Stimulated activated CD8-positive, alpha-beta memory T cell treated with anti-CD3 and anti-CD28 coated beads, Interleukin-7, amount 100 ng/mL, for 48 hours (primary cell): ENCODE measurements at places on chromosomes 6 and 20.
A peak's percentile ranks its signal among the peaks of the same experiment; 100 is the strongest.

- no peak for DNase-seq
Measured at GRCh38 chr6:22067122-22067521, 229.7 kb downstream of the PRL start.

DNA sequence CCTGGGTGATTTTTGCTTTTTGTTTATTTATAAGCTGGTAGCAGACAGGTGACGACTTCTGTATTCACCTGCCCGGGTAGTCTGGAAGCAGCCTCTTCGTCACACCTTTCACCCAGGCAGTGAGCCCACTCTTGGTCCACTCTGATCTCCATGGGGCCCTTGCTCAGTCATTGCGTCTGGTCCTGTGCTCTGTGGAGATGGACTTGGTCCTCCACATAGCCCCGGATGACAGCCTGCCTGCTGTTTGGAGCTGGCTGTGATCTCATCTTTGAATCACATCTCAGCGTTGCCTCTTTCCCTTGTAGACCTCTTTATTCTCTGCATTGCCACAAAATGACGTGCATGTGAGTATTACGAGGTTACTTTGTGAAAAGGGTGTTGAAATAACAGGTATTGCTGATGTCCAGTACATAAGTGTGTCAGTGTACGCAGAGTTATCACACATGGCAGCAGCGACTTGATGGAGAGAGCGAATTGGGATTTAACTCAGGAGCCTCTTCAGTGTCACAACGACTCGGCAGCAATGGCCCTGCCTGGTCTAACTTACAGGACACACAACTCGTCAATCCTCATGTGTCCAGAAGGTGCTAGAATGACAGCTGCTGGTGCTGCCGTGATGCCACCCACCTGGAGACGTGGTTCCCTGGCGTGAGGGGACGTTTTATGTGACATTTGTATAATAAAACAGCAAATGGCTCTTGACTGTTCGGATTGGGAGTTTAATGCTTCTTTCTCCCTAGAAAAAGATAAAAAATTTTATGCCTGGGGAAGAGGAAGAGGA, 24.2 kb upstream of the FRMD1 start:
- DNase-seq, result no peak

GRCh38 chr6:121733234-121733633, 297.8 kb downstream of the GJA1 start:
- DNase-seq, result no peak

DNA sequence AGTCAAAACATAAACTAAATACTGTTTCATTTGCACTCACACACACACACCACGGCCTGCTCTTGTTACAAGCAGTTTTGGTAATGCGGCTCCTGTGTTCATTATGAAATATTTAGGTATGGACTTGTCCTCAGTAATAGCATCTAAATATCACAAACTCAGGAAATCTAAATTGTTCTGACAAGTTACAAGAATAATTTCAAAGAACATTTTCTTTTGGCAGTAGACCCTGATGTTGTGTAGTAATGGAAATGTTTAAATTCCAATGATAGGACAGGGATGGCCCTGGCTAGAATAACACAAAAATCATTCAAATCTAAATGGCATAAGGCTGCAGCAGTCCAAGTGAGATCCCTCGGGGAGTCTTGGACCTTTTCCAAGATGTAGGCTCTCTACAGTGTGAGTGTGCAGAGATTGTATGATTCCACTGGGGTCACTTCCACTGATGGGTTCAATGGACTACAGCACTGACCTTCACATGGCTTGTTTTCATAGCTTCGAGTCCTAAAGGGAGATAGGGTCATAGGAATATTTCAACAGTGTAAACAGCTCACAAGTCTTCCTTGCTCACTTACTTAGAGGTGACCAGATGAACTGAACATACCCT, 210.6 kb upstream of the PLCB4 start:
- DNase-seq, result no peak

GRCh38 chr20:19713822-19714578, 44.1 kb upstream of the RIN2 start:
- DNase-seq, result no peak

GRCh38 chr6:156780102-156780641, 3.0 kb downstream of the ARID1B start:
- peak; percentile 31 for DNase-seq

DNA sequence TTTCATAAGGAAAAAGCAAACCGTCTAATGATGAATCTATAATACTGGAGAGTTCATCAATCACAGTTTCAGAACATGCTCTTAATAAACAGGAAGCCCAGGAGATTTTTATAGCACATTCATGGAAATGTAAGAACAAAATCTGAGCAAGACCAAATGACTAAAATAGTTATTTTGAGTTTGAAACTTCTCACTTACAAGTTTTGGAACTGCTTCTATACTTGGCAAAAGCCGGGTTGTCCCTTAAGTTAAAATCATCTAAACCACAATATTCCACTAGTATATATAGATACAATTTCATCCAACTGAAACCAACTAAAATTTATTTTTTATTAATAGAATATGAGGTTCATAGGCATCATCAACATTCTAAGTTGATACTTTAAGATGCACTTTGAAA, 268.2 kb downstream of the PHACTR1 start:
- DNase-seq, result no peak

GRCh38 chr6:42184475-42184874, 10.3 kb downstream of the GUCA1B start:
- DNase-seq, result no peak

DNA sequence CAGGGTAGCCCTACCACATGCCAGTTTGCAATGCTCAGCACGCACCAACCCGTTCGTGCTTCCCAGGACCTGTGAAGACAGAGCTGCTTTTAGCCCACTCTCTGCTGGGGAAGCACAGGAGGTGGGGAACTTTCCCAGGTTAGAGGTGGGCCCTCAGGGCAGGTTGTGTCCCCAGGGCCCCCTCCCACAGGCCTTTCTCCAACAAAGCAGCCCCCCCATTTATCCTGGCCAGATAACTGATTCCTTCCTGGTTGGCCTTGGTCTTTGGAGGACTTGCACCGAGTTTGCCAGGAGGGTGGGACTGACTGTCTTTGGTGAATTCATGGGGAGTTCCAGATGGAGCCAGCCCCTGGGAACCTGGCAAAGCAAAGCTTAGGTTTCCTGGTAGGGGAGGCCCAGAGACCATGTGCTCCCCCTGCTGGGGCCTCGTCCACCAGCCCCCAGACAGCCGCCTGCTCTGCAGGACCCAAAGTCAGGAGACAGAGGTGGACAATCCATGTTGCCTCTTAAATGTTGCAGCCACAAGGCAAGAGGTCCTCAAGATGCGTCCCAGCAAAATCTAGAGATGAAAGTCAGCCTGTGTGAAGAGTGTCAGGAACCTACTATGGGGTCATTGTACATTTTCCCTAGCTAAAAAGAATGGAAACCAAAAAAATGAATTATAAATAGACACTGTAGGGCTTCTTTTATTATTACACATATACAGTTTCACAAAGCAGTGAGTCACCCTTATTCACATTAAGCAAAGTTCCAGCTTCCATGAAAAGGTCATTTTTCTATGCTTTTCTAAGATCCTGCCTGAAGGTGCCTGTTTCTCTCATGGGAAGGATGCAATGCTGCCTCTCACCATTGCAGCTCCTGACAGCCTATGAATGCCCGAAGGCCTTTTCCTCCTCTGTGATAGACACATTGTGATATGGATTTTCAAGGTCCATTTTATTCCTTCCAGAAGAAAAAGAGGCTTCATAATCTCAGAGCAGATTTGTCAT, 497.8 kb downstream of the PREX1 start:
- no peak for DNase-seq

DNA sequence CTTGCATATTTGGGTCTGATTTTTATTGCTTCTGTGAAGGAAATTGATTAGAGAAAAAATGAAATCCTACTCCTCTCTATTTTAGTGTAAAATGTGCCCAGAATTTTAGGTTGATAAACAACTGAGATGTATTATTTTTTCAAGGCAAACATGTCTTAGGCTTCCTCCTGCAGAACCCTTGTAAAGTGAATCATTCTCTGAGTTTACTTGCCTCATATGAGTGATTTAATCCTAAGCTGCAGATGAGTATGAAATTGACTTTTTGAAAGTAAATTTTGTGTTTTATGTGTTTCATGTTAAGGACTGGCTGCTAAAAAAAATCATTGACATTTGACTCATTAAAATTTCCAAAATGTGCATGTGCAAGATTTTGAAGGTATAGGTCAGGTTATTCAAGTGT, 138.5 kb upstream of the PHACTR1 start:
- no peak for DNase-seq

- DNase-seq, result no peak
Measured at GRCh38 chr20:55038684-55039083, 563.3 kb downstream of the DOK5 start.

GRCh38 chr20:20657092-20657491, 55.4 kb downstream of the RALGAPA2 start:
- DNase-seq, result no peak

DNA sequence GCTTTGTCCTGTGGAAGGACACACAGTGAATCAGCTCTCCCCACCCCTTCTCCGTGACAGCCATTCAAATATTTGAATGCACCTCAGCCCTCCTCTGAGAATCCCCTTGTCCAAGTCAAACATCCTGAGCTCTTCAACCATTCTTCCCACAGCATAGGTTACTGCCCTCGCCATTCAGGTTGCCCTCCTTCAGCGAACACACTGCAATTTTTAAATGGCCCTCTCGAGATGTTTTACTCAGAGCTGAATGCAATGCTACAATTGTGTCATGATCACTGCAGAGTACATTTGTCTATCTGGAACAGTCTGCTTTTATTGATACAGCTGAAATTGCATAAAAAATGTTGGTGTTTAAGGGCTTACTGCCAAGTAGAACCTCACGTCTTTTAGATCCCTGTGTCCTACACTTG, 48.9 kb downstream of the SLC2A12 start:
- DNase-seq, result no peak

DNA sequence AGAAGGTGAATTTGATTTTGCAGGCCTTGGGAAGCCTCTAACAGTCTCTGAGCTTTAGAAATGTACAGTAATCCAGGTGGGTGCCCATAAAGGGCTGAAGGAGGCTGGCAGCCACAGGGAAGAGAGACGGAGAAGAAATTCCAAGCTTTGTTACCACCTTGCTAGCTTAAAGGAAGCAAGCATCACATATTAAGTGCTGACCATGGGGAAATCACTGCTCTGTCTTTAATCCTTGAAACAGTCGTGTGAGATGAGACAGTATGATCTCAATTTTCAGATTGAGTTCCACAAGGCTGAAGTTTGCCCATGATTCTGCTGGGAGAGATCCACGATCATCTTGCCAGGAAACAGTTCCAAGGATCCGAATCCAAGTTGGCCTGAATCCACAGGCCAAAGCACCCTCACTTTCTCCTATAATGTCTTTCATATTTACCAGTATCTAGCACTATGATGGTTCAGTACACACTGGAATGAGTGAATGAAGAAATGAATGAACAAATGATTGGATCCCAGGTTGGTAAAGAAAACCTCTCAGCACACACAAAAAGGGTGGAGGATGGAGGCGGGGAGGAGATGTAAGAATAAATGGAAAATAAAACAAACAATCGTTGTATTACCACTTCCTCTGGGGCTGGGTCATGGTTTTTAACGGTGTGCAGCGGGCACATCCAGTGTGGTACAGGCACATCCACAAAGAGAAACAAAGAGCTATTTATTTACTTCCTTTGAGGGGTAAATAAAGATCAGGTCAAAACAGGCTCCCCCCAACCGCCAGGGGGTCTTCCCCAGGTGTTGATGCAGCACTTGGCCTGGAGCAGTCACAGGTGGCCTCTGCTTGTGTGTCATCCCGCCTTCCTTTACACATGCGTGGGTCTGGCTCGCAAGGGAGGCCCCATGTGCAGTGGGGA, 28.2 kb upstream of the TAF8 start:
- peak; percentile 64 for DNase-seq

GRCh38 chr6:139853302-139853992, 479.0 kb upstream of the CITED2 start:
- no peak for DNase-seq

GRCh38 chr6:70537266-70537665, 29.5 kb upstream of the SDHAF4 start:
- no peak for DNase-seq

GRCh38 chr6:7541175-7542064, at the start of gene DSP:
DSP (plus strand) TSS chr6:7541671; CDS start chr6:7541916, 245 bp downstream.
- peak; percentile 7 for DNase-seq

- no peak for DNase-seq
Measured at GRCh38 chr6:163643866-163644265, 229.3 kb downstream of the QKI start.

GRCh38 chr6:44534291-44534690, 146.8 kb downstream of the CDC5L start:
- DNase-seq, result no peak

DNA sequence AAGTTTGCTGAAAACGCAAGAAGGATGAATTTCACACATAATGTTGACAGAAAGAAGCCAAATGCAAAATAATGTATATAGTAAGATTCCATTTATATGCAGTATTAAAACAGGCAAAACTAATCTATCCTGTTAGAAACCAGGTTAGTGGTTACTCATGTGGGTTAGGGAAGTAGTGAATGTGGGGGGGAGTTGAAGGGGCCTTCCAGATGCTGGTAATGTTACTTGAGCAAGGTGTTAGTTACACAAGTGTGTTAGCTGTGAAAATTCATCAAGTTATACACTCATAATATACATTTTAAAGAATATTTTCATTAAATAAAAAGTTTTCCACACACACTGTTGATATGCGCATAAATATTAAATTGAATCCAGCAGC, 29.8 kb downstream of the USP45 start:
- DNase-seq, result no peak

DNA sequence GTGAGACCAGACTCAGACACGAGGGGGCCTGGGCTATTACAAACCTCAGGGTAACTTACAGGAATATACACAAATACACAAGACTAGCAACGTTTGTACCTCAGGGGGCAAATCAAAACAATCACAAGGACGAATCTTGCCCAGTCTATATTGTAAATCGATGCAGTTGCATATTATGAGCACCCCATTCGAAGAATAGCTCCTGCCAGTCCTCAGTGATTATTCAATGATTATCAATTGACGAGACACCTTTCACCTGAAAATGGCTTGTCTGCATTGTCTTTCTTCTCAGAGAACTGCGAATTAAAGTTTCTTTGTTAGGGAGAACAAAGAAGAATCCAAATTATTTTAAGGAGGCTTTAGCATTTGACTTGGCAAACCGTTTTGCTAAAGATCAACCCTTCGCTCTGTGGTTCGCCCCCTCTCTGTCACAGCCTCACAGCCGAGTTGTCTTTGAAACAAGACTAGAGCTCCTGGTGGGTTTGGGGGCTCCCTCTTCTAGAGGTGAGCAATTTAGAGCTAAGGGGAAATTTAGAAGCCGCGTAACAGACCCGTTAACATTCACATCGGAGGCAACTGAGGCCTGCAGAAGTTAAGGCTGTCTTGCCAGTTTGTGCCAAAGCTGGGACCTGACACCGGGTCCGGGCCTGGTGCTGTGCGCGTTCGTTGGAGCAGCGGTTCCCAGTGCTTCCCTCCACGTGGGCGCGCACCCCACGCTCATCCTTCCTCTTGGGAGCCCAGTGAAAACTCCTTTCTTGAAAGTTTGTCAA, 24.9 kb upstream of the MAP3K7 start:
- DNase-seq, result no peak

DNA sequence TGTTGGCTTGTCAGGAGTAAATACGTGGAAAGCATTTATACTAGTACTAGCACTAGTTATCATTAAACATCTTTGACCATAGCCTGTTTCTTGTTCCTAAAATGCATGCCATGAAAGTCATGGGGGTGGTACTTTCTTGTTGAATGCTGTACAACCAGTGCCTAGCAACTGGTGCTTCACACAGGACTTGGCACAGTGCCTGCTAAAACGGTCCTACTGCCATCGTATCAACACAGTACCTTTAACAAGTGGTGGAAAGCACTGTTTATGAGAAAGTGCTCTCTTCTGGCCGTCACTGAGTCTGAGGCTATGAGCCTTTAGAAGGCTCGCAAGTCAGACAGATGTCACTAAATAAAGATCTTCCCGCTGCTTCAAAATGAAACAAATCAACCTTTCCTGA, 21.6 kb downstream of the ZNFX1 start:
- no peak for DNase-seq

- DNase-seq, result no peak
Measured at GRCh38 chr6:139147628-139148027, 12.7 kb downstream of the HECA start.
